ENCODE measurements at places on chromosomes 5 and 9.

DNA sequence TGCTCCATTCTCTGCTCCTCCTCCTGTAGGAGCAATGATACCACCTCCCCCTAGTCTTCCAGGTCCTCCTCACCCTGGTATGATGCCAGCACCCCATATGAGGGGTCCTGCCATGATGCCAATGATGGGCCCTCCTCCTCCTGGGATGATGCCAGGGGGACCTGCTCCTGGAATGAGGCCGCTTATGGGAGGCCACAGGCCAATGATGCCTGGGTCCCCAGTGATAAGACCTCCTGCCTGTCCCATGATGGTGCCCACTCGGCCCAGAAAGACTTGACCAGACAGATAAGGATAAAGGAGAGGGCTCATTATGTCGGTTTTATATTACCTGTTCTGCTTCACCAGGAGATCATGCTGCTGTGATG lies 26.2 kb upstream of the IQGAP2 start:
- no peak for DNase-seq

GRCh38 chr5:34047774-34048572 lies 5.0 kb upstream of the C1QTNF3 start:
- DNase-seq: peak; percentile 26

- no peak for DNase-seq
Observed at GRCh38 chr5:179165421-179166170, 105.4 kb downstream of the ZNF354C start.

- DNase-seq: peak; percentile 26
Observed at GRCh38 chr9:113222482-113222841, 1.1 kb downstream of the SLC31A1 start.

- no peak for DNase-seq
Observed at GRCh38 chr5:107894361-107894760, 223.6 kb upstream of the EFNA5 start.

DNA sequence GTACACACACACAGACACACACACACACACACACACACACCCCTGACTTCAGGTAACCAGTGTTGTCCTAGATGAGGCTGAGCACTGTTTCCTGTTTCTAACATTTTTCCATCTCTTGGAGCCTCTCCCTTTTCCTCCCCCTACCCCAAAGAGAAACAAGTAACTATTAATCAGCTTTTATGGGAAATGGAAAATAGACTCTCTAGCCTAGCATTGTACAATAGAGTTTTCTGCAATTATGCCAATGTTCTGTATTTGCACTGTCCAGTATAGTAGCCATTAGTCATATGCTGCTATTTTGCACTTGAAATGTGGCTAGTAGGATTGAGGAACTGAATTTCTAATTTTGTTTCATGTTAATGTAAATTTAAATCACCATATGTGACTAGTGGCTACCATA lies 33.1 kb downstream of the RAB3C start:
- no peak for DNase-seq

- no peak for DNase-seq
Observed at GRCh38 chr9:125399666-125400065, 138.0 kb downstream of the GAPVD1 start.

GRCh38 chr5:14901462-14902051 lies 30.0 kb upstream of the ANKH start:
- no peak for DNase-seq

- no peak for DNase-seq
Observed at GRCh38 chr5:55453211-55453610, 81.6 kb downstream of the PLPP1 start.
